GM23248 (cell line): ENCODE measurements at places on chromosomes 1 and 21. TPM values are rescaled to one million over a fixed set of nuclear protein-coding genes. Genes with fewer than 3 reads are reported as not detected.

Gene MSH4
- total RNA-seq = not detected in 2 replicates

Gene FMOD
- 12.1 and 14.6 TPM in 2 replicates for total RNA-seq

Gene SPRR1B
- not detected in 2 replicates for total RNA-seq

Gene S100A1
- not detected in 2 replicates for total RNA-seq

Gene B3GALT2
- 4.7 and 4.8 TPM in 2 replicates for total RNA-seq

Gene KRTAP10-1
- not detected in 2 replicates for total RNA-seq

Gene TPTE
- not detected in 2 replicates for total RNA-seq

Gene KRTAP19-3
- total RNA-seq = not detected in 2 replicates

Gene CFHR5
- not detected in 2 replicates for total RNA-seq

Gene SLC35F3
- total RNA-seq = 1.3 and 1.4 TPM in 2 replicates

Gene ATP1A4
- not detected in 2 replicates for total RNA-seq

Gene TIE1
- total RNA-seq = not detected in 2 replicates

Gene IL19
- not detected in 2 replicates for total RNA-seq

Gene S100A9
- total RNA-seq = not detected in 2 replicates

Gene PTPN7
- total RNA-seq = not detected in 2 replicates

Gene DCST1
- not detected in 2 replicates for total RNA-seq

Gene MRPL20
- 88.9 and 105 TPM in 2 replicates for total RNA-seq

Gene AMPD1
- not detected in 2 replicates for total RNA-seq

Gene LDLRAD2
- total RNA-seq = not detected in 2 replicates

Gene ETV3
- 10.6 and 21.4 TPM in 2 replicates for total RNA-seq

Gene IQCC
- 0.97 and 1.4 TPM in 2 replicates for total RNA-seq

Gene OR6K3
- total RNA-seq = not detected in 2 replicates

Gene PRRC2C
- 30.9 and 47.0 TPM in 2 replicates for total RNA-seq

Gene AKR7A3
- 0.11 and 0.51 TPM in 2 replicates for total RNA-seq

Gene ZFP69B
- 3.0 and 4.2 TPM in 2 replicates for total RNA-seq

Gene OR2L8
- not detected in 2 replicates for total RNA-seq

Gene EXOSC10
- total RNA-seq = 45.4 and 60.8 TPM in 2 replicates

Gene DIO1
- total RNA-seq = not detected in 2 replicates

Gene FAM72B
- total RNA-seq = 0.51 and 1.9 TPM in 2 replicates

Gene LCE1D
- not detected in 2 replicates for total RNA-seq

Gene CFAP45
- total RNA-seq = not detected in 2 replicates

Gene LRRC7
- not detected in 2 replicates for total RNA-seq

Gene BARHL2
- total RNA-seq = not detected in 2 replicates

Gene OR2G6
- not detected in 2 replicates for total RNA-seq

Gene JAM2
- 0.13 and 1.9 TPM in 2 replicates for total RNA-seq

Gene S100A5
- not detected in 2 replicates for total RNA-seq

Gene GBP3
- total RNA-seq = 59.9 and 63.5 TPM in 2 replicates

Gene DNAJC28
- 0.38 and 2.4 TPM in 2 replicates for total RNA-seq

Gene UBE2J2
- 49.7 and 51.0 TPM in 2 replicates for total RNA-seq

Gene SLC6A17
- 0.76 and 2.4 TPM in 2 replicates for total RNA-seq
